Astrocyte (in vitro differentiated cells and primary cell): ENCODE measurements at places on chromosomes 3 and 15.

DNA sequence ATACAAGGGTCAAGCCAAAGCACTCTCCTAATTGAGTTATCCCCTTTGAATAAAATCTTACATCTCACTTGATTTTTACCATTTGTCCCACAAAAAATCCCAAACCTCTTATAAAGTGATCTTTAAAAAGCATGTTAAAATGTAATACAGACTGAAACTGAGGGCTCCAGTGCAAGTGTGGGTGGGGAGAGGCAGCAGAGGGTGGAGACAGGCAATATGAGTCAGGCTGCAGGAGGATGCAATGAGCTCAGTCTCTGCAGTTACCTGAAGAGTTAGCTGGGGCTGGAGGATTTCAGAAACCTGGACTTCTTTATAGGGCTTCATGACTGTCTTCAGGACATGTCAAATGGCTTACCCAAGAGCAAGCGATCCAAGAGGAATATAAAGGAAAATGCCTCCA, 14.2 kb upstream of the COLQ start:
- DNase-seq, result no peak

- peak; percentile 1 for DNase-seq
Observed at GRCh38 chr15:52857937-52858781, 68.0 kb upstream of the ONECUT1 start.

GRCh38 chr3:56154297-56154696, 314.0 kb downstream of the ERC2 start:
- no peak for DNase-seq

DNA sequence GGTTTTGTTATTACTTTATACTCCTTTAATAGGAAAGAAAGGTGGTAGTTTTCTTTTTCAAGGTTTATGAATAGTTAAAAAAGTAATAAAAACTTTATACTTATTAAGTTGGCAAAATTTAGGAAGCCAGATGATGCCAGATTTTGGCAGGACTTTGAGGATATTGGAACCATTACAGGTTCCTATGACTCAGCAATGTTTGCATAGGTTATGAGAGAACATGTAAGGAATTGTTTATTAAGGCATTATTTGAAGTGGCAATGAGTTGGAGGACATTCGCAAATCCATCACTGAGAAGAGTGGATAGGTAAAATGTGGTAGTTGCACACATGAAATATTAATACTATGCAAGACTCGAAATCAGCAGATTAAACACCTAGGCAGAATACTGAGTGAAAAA, 29.9 kb downstream of the CDAN1 start:
- DNase-seq, result peak; percentile 22

DNA sequence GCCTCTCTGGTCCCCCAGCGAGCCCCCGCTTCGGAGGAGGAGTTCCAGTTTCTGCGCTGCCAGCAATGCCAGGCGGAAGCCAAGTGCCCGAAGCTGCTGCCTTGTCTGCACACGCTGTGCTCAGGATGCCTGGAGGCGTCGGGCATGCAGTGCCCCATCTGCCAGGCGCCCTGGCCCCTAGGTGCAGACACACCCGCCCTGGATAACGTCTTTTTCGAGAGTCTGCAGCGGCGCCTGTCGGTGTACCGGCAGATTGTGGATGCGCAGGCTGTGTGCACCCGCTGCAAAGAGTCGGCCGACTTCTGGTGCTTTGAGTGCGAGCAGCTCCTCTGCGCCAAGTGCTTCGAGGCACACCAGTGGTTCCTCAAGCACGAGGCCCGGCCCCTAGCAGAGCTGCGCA, 3.5 kb downstream of the PML start:
- DNase-seq, result no peak

DNA sequence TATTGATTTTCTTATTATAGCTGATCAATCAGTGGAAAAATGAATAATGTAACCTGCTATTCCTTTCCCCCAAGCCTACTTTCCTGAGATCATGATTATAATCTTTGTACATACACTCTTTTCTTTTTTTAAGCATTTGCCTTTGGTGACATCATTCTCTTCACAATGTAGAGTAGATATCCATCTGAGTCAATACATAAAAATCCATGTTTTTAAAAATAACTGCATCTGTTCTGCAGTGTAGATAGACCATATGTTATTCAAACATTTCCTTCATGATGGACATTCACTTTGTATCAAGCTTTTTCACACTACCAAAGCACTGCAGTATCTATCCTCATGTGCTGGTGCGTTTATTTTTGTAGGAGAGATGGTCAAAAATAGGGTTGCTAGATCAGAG, 211.1 kb downstream of the PTPRG start:
- DNase-seq, result peak; percentile 43

GRCh38 chr3:190192739-190193138, 72.0 kb upstream of the P3H2 start:
- no peak for DNase-seq

DNA sequence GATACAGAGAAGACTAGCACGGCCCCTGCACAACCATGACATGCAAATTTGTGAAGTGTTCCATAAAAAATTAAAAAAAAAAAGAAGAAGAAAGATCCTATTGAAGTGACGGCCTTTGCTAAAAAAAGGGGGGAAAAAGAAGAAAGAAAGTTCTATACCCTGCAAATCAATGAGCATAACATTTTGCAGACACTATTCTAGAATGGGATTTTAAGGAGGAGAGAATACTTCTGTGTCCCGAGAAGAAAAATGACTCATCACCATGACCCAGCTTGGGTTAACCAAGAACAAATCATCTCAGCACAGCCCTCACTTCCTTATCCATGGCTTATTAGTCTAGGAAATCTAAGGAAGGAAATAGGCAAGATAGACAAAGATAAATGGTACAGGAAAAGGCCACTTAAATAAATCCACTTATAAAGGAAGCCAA, 7.4 kb upstream of the SH3BP5 start:
- peak; percentile 76 for DNase-seq

DNA sequence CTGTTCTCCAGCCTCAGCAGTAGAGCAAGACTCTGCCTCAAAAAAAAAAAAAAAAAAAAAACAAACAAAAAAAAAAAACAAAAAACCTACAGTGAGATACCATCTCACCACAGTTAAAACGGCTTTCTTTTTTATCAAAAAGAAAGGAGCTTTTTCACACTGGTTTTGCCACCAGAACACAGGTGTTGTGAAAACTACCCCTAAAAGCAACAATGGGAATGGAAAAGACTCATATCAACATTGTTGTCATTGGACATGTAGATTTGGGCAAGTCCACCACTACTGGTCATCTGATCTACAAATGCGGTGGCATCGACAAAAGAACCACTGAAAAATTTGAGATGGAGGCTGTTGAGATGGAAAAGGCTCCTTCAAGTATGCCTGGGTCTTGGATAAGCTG, 24.8 kb upstream of the SLC25A38 start:
- no peak for DNase-seq

- DNase-seq, result peak; percentile 80
Observed at GRCh38 chr15:95872366-95872771, 458.1 kb upstream of the NR2F2 start.

DNA sequence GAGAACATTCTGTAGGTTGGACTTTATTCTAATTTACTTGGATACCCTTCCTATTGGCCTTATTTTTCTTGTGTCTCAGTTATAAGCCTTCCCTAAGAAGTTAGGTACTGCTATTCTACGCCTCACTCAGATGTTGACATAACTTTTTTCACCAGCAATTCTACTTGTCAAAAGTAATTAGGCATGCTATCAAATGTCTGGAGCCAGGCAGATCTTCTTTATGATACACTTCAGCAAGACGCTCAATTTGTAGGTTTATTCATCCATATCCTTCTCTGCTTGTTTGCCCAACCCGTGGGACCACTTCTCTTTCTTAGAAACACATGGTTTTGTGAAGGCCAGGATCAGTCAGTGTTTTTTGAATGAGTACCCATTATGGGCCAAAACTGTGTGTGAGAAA, 36.2 kb upstream of the COL8A1 start:
- DNase-seq, result no peak

- no peak for DNase-seq
Observed at GRCh38 chr15:95176794-95177577, 945.6 kb downstream of the MCTP2 start.

DNA sequence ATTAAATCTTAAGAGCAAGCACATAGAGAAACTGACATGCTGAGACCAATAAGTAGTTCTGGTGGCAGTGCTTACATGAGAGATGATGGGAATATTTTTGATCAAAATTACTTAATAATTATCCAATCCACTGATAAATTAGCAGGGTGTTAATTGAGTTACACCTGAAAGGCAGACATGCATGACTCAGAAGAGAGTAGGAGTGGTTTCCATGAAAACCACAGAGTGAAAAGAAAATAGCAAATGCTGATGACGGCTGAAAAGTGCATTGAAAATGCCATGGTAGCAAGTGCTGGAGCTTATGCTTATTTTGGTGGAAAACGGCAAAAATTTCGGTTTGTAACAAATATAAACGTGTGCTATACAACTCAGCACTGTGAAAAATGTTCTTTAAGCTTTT, 267.8 kb upstream of the LRRN1 start:
- no peak for DNase-seq

DNA sequence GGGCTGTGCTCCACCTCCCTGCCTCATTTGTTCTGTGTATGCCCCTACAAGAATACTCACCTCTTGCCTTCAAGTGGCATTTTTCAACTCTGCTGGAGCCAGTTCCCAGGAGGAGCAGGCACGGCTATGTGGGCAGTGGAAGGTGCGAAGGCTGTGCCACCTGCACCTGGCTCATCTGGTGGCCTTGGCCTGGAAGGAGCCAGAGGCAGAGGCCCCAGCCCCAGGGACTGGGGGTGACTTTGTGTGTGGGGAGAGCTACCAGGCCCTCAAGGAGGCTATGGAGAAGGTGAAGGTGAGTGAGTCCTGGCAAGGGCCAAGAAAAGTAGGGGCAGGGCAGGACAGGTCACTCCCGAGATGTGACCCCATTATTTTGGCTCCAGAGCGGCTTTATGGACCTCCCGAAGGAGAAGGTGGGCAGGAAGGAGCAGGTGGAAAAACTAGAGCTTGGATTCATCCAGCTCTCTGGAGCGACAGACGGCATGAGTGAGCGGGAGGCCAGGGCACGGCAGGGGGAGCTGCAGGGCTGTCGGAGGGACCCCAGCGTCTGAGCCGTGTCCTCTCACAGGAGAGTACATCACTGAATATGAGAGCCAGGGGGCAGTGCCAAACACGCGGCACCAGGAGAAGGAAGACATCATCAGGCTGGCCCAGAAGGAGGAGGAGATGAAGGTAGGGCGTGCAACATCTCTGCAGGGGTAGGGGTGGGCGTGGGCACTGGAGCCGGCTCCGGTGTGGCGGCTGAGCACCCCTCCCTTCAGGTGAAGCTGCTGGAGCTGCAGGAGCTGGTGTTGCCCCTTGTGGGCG, 57.3 kb upstream of the UBE2Q2 start:
- DNase-seq, result no peak

DNA sequence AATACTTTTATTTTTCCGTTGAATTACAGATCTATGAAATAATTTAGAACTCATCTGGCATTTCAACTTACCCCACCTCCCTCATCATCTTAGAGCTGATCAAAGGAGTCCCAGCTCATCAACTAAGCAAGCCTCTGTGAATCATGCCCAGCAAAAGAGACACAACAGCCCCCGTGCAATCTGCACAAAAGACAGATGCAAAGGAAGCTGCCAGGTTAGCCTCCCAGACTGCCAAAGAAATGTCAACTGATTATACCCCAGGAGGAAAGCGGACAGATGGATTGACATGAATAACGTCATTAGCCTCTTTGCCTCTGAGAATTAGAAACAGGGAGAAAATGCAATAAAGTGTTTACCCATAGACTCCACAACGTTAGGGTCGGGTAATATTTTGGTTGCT, 75.0 kb downstream of the GABRB3 start:
- no peak for DNase-seq

DNA sequence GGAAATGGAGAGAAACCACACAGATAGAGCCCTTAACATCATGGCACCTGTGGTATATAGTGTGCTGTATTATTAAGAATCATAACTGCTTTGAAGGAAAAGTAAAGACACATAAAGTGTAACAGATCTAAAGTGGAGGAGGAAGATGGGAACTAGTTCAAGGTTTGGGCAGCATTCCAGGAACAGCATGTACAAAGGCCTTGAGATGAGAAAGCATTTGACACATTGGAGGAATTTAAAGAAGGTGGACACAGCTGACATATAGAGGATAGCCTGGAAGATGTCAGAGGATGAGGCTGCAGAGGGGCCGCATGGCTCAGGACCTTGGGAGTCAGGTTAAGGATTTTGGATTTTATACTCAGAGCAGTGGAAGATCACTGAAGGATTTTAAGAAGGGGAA, 39.0 kb downstream of the LRTM1 start:
- DNase-seq, result no peak

DNA sequence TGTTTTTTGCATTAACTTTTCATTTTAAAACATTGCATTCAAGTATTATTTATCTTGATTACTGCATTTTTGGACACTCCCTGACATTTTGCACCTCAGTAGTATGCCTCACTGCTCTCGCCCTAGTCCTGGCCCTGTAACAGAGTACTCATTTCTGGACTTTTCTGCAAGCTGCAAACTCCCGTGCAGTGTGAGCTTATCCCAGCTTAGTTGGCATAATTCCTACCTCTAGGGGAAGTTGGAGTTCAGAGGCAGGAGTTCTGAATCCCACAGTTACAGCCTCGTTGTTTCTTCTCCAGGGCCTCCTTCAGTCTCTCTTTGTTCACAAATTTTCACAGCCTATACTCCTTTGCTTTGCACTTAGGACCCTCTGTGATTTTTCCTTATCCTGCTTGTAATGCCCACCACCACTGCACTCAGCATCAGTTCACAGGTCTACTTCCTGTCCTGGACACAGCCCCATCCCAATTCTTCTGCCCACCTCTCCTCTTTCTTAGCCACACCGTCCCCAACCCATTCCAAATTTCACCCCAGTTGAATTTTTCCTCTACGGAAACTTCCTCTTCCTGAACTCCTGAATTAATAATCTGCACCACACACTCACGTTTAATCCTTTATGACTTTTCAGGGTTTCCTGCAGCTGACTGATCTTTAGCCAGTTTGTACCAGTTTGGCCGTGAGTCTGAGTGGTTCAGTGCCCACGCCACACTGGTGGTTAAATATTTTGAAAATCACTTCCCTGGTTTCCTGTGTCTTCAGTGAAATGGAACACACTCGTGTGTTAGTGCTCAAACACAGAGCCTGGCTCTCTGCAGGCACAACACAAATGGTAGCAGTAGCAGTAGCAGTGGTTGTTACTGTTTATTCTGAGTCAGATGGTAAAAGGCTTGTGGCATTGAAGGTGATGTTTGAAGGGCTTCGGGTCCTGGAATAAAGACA, 6.3 kb upstream of the CTSH start:
- DNase-seq, result peak; percentile 22

DNA sequence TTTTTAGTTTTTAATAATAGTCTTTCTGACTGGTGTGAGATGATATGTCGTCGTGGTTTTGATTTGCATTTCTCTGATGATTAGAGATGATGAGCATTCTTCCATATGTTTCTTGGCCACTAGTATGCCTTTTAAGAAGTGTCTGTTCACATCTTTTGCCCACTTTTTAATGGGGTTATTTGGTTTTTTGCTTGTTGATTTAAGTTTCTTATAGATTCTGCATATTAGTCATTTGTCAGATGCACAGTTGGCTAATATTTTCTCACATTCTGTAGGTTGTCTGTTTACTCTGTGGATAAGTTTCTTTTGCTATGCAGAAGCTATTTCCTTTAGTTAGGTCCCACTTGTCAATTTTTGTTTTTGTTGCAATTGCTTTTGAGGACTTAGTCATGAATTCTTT, 185.4 kb downstream of the SUCNR1 start:
- peak; percentile 56 for DNase-seq

GRCh38 chr3:154584974-154585373, 155.0 kb upstream of the GPR149 start:
- DNase-seq, result no peak

- DNase-seq, result no peak
Observed at GRCh38 chr3:135155228-135155627, 360.2 kb downstream of the EPHB1 start.
